ENCODE measurements at places on chromosomes 6 and 20.

GRCh38 chr6:145119081-145119480, 616.2 kb downstream of the EPM2A start:
- DNase-seq, result no peak

- no peak for DNase-seq
These were observed 148.5 kb downstream of the RNGTT start for GRCh38 chr6:88814909-88815308.

- DNase-seq, result no peak
These were observed 64.9 kb downstream of the SYNDIG1 start for GRCh38 chr20:24534282-24534681.

DNA sequence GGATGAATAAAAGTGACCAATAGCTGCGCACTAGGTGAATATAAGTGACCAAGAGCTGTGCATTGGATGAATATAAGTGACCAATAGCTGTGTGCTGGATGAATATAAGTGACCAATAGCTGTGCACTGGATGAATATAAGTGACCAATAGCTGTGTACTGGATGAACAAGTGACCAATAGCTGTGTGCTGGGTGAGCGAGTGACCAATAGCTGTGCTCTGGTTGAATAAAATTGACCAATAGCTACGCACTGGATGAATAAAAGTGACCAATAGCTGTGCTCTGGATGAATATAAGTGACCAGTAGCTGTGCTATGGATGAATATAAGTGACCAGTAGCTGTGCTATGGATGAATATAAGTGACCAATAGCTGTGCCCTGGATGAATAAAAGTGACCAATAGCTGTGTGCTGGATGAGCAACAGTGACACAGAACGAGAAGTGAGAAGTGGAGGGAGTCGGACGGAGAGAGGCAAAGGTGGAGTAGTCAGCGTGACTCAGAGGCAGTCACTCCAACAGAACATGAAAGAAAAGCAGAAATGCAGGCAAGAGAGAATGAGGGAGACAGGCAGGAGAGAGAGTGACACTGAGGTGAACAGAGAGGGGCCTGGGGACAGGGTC, 38.5 kb downstream of the RBM38 start:
- no peak for DNase-seq

GRCh38 chr20:15288106-15288505, 950.7 kb upstream of the FLRT3 start:
- DNase-seq, result no peak

GRCh38 chr6:140932909-140933308, 1199.8 kb upstream of the GJE1 start:
- DNase-seq, result no peak

DNA sequence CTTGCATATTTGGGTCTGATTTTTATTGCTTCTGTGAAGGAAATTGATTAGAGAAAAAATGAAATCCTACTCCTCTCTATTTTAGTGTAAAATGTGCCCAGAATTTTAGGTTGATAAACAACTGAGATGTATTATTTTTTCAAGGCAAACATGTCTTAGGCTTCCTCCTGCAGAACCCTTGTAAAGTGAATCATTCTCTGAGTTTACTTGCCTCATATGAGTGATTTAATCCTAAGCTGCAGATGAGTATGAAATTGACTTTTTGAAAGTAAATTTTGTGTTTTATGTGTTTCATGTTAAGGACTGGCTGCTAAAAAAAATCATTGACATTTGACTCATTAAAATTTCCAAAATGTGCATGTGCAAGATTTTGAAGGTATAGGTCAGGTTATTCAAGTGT, 138.5 kb upstream of the PHACTR1 start:
- DNase-seq, result no peak

- no peak for DNase-seq
These were observed 4.4 kb upstream of the STX16 start for GRCh38 chr20:58646703-58647102.

DNA sequence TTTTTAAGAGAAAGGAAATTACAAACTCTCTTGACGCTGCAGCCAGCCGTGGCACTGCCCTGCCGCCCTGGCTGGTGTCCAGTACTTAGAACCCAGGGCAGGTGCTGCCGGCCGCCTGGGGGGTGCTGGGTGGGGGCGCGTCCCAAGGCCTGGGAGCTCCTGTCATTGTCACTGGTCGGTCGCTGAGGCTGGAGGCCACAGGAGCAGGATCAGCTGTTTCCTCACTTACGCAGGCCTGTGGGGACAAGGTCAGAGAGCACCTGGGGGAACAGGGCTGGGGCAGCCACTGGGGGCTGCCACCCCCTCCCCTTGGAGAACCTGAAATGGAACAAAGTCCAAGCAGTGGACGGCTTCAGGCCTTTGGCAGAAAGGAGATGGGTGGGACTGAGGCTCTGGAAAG, 5.6 kb downstream of the BIRC7 start:
- DNase-seq, result no peak

DNA sequence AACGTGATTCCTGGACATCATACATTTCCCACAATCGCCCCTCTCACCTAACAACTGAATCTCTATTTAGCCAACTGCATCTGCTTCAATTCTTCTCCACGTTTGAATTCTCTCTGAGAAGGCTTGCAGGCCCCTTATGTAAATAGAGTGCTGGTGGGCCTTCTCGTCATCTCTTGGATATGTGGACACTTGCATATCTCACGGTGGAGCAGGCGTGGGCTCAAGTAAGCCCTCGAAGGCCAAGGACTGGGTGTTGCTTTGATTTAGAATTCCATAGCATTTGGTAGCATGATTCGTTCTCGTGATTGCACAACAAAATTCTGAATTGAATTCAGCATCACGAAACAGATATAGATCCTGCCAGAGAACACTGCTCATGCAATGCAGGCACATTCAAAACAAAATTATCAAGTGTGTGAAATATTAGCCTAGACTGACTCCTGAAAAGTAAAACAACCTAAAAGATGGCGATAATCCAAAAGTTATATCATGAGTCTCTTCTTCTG, 613.6 kb downstream of the TFAP2A start:
- DNase-seq, result no peak
